EH (cell line): ENCODE measurements at places on chromosomes 6 and 20.
A peak's percentile ranks its signal among the peaks of the same experiment; 100 is the strongest.

DNA sequence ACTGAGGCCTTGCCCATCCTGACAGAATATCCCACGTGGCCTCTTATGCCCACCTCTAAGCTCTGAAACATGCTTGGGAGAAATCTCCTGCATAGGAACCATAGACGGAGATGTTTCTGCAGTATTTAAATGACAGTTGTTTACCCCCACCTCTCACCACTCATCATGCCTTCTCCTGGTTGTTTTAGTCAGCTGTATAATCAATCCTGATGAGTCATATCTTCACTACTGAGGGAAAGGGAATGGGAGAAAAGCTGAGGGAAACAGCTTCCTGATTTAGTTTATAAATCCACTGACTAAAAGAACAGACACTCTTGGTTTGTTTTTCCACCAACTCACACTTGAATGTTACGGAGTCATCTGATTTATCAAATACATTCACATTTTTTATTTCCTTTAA is 113.2 kb upstream of the TENT5A start:
- DNase-seq = peak; percentile 85

- no peak for DNase-seq
Measured at GRCh38 chr20:13271098-13271497, 50.0 kb downstream of the ISM1 start.

DNA sequence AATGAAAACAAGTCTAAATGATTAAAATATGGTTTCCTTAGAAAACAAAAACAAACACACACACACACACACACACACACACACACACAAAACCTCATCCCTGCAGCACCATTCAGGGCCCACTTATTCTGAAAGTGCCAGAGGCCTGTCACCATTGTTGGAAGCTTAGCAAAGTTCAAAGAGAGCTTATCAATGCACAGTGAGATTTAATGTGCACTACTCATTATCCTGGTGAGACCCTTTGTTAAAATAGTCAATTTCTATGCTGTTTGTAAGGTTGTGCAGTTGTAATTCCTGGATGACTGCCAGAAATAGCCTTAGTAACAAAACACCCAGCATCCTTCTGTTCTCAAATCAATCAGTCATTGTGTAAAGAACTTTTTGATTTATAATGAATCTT is 482.9 kb downstream of the GRIK2 start:
- DNase-seq = no peak

DNA sequence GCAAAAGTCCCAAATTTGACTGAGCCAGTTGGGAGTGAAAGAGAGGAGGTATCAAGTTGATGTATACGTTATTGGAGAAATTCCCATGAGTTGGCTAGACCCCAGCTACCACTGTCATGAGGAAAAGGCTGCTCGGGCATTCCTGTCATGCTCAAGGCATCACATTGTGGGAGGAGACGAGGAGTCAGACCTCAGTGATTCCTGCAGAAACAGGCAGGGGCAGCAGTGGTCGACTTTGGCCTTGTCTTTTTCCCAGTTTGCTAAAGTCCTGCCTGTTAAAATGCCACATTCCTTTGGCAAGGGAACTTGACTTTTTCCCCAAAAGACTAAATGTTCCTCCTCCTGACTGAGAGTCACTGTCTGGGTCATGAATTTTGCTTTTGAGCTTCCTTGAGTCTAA is 295.5 kb upstream of the HS3ST5 start:
- DNase-seq = no peak

GRCh38 chr20:23082846-23083552 is 3.1 kb downstream of the CD93 start:
- no peak for DNase-seq
